ENCODE measurements at places on chromosomes 4 and X. TPM values are rescaled to one million over a fixed set of nuclear protein-coding genes. Genes with fewer than 3 reads are reported as not detected.

GRCh38 chr4:118033148-118034052 is 886 bp upstream of the NDST3 start:
- peak; percentile 76 for DNase-seq

DNA sequence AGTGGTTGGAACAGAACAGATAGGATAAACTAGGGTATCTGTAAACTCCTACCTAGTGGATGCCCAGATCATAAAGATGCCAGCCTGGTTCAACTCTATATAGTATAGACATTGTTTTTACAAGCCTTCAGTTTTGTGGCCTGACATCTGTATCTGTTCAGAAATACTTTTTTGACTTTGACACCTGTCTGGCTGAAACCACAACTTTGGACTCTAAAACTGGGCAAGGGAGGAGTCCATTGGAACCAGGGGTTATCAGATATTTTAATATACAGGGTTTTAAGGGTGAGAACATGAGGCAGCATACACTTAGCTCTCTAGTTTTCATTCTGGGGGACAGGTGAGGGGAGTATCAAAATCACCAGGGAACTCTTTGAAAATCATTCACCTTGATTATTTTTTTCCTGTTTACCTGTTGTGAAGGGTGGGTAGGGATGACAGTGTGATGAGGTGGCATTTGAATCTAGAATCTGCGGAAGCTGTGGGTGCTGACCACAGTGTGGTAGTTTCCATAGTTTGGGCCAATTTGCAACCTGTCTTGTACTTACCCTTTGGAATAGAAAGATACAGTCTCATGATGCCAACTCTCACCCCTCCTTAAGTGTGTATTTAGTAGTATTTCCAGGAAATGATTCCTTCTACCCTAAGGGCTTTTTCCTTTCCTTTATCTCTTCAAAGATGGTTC is 20.6 kb downstream of the GAB1 start:
- DNase-seq: no peak

DNA sequence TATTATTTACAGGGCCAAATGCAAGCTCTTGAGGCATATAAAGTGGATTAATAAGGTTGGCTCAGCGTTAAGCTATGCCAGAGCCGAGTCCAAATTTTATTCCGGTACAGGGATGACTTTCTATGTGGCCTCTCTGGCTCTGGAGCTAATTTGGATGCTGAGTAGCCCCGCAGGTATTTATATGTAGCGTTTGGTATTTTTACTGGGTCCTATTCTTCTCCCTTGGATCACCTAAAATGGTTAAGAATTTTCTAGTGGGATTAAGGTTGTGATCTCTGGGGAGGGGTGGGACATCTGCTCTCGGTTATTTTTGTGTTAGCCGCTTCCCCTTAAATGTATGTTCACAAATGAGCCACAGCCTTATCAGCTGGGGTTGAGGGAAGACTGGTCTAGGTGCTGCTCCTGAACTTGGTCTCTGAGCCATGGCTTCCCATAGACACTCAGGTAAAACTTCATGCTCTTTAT is 49.4 kb downstream of the FHL1 start:
- DNase-seq: no peak

- no peak for DNase-seq
Observed at GRCh38 chr4:80694171-80694570, 336.3 kb upstream of the BMP3 start.

- DNase-seq: no peak
Observed at GRCh38 chr4:88211473-88212252, 53.2 kb upstream of the ABCG2 start.

DNA sequence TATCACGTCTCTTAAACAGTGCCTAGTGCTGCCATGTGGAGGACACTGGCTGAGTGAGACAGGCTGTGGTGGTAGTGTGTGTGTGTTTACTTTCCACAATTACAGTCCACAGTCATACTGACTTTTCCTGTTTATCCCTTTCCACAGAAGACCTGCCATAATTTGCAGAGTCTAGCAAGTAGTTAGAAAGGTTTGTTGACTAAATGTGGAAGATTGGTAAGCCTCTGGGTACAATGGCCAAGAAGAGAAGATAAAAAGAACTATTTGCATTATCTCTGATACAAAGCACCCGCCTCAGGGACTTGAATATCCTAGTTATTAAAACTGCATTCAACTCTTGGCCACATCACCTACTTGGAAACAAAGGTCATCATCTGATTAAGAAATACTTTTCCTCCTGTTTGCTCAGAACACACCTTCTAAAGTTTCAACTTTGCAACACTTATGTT is 89.1 kb downstream of the FAM13A start:
- no peak for DNase-seq

DNA sequence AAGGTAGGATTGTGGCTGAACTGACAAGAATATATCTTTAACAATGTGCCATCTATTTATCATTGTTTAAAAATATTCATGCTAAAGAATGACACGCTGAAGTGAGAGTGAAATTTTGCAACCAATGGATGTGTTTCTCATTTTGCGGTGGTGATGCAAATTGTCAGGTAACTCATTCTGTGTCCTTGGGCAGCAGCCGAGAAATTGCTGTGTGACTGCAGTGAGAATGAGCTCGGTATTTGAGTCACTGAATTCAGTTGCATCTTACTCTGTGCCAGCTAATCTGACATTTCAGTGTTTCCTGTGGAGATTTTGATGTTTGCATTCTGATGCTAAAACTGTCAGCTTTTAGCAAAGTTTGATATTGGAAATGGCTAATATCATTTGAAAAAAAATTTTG is 28.1 kb downstream of the MCUB start:
- no peak for DNase-seq

Gene MAGEC1
- total RNA-seq: not detected
